ENCODE measurements at places on chromosomes 1 and 21.
A peak's percentile ranks its signal among the peaks of the same experiment; 100 is the strongest.

DNA sequence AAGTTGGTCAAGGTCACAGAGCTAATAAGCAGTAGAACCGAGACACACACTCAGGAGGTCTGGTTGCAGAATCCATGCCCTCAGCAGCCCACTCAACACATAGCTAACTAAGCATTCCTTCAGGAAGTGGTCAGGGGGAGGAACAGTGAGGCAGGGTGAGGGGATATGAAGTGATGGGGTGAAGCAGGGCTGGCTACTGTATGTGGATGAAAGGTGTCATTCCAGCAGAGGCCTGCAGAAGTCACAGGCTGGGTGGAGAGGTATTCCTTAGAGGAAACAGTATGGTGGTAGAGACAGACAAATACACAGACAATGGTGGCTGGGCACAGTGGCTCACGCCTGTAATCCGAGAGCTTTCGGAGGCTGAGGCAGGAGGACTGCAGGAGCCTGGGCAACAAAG, 14.1 kb downstream of the TMCO4 start:
- H3K36me3 ChIP-seq: peaks cover 7% of the 10 kb centered on the region
- H3K27ac ChIP-seq: no peak overlapping the region
- no peak overlapping the region for H3K4me3 ChIP-seq
- H3K27me3 ChIP-seq: no peaks in the 10 kb centered on the region

DNA sequence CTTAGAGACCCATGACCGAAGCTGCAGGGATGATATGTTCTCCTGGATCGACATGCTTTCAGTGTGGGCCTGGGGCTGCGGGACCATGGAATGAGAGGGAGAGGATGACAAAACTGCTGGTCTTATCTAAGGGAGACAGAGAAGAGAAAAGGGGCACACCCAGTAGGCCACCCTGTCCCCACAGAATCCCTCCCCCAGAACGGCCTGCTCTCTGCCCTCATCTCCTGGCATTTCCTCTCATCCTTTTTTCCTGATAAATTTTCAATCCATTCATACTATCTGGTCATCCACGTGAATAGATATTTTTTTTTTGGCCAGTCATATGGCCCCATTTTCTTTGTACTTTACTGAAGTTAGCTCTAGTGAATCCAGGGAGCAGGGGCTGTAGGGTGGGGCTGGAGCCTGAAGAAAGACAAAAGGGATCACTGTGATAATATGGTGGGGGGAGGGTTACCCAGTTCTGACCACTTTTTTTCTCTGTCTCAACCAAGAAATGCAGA, at the start of gene PKLR:
Gene PKLR (minus strand): TSS at position 97 of the 500 bp plus-strand sequence. CDS start 43 bp downstream, at position 54.
- H3K4me3 ChIP-seq: no peak within 1 kb of the TSS
- no peak within 1 kb of the TSS for H3K27ac ChIP-seq
- no peaks in the 10 kb centered on the region for H3K36me3 ChIP-seq
- H3K4me1 ChIP-seq: peaks cover 4% of the 10 kb centered on the region
- H3K27me3 ChIP-seq: peaks cover 12% of the 10 kb centered on the region

DNA sequence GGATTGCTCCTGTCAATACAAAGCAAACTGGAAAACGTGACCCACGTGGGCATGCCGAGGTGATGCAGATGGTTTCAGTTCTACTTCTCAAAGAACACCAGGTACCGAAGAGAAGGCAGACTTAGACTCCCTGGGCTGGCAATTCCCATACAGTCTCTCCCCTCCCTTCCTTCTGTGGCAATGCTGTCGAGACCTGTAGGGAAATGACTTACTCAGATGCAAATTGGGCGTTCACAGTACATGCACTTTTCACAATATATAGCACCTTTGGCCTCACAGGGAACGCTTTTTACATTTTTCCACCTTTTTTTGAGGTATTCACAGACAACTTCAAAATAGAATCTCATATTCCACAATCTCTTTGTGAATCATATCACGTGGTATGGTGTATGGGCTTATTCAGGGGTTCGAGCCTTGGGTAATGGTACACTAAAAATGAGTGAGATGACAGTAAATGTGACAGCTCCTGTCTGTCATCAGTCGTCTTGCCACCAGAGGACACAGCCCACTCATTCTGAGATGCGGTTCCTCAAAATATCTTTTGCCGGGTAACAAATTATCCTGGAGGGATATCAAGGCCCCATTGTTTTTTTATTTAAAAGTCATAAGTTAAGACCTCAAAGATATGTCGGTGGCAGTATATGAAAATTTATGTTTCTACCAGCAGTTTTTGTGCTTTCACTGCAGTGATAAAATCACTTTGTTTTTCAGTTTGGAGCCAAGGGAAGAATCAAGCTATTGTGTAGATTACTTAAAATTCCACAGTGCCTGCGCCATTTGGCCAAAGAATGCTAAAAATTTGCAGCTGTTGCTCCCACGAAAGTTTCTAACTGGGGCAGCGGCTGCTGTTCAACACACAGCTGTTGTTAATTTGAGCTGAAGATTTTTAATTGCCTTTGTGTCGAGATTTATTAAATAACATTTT, 168.4 kb downstream of the ZZZ3 start:
- no peak for DNase-seq
- H3K27me3 ChIP-seq: no peaks in the 10 kb centered on the region

DNA sequence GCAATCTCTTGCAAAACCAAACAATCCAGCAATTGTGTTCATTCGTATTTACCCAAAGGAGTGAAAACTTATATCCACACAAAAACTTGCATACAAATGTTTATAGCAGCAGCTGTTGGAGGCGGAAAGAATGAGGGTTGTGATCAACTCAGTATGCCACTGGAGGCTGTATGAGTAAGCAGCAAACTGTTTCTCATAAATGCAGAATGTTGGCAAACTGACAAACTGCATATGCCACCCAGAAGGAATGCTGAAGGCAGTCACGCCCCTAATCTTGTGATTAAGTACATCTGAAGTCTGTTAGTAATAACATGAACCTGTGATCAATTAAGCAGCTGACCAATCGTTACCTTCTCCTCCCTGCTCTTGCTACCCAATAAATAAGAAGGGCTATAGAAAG, 60.5 kb upstream of the CR2 start:
- no peaks in the 10 kb centered on the region for H3K27me3 ChIP-seq
- no peak for DNase-seq
- H3K4me1 ChIP-seq: peaks cover 2% of the 10 kb centered on the region
- no peak overlapping the region for H3K4me3 ChIP-seq

- H3K36me3 ChIP-seq: no peaks in the 10 kb centered on the region
- no peak overlapping the region for H3K4me3 ChIP-seq
- H3K4me1 ChIP-seq: no peaks in the 10 kb centered on the region
- H3K27ac ChIP-seq: no peak overlapping the region
- DNase-seq: no peak
Observed at GRCh38 chr1:42137766-42138165, 15.4 kb upstream of the GUCA2B start.

DNA sequence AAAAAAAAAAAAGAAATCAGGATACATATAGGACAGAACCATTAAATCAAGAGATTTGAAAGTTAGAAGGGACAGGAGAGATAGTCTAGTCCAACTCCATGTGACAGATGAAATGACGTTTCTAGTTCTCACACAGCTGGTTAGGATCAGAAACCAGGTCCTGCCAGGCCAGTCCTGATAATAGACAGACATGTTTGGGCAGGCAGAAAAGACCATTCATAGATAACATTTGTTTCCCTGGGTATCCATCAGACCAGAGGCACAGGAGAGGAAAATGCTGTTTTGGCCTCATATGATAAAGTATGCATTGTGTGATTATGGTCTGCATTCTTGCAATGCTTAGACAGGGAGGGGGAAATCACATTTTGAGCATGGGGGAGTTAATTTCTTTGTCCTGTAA, 29.3 kb downstream of the ZBTB8B start:
- no peak for DNase-seq
- H3K4me3 ChIP-seq: no peak overlapping the region
- H3K27ac ChIP-seq: no peak overlapping the region
- H3K27me3 ChIP-seq: peaks cover 21% of the 10 kb centered on the region
- H3K4me1 ChIP-seq: no peaks in the 10 kb centered on the region
- H3K36me3 ChIP-seq: no peaks in the 10 kb centered on the region

GRCh38 chr21:15060543-15061175, 4.1 kb downstream of the NRIP1 start:
- DNase-seq: no peak
- H3K4me3 ChIP-seq: peak overlapping the region; percentile 55
- H3K4me1 ChIP-seq: peaks cover 57% of the 10 kb centered on the region
- peak overlapping the region; percentile 0 for H3K27ac ChIP-seq

- H3K27ac ChIP-seq: no peak overlapping the region
- H3K27me3 ChIP-seq: peaks cover 6% of the 10 kb centered on the region
- no peak overlapping the region for H3K4me3 ChIP-seq
- no peak for DNase-seq
- peaks cover 7% of the 10 kb centered on the region for H3K4me1 ChIP-seq
Observed at GRCh38 chr1:70892930-70893329, 154.7 kb downstream of the PTGER3 start.

DNA sequence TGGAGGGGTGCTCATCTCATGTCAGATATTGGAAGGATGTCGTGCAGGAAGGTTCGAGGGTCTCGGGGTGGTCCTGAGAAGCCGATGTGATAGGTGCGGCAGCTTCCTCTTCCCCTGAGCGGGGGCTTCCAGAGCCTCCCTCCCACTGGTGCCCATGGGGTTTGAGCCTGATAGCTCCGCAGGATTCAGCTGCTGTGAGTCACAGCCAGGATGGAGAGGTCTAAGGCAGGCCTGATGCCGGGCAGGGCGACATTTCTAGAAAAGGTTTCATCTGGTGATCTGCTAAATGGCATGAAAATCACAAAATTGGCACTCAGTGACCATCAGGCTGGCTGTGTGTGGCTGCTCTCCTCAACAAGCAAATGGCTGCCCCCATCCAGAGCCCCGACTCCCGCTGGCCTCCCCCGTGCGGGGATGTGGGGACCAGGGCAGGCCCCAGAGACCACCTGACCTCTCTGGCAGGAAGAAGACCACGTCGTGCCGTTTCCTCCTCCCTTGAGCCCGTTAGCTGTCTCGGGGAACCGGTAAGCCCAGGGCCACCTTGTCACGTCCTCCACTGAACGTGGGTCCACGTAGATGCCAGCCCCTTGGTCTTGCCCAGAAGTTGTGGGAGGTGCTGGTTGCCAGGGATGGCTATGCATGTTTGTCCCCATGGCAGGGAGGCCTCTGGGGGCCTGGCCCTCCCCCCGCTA, 66.1 kb downstream of the SKI start:
- DNase-seq: no peak
- H3K36me3 ChIP-seq: peaks cover 4% of the 10 kb centered on the region
- H3K4me3 ChIP-seq: peak overlapping the region; percentile 32
- no peaks in the 10 kb centered on the region for H3K27me3 ChIP-seq
- no peak overlapping the region for H3K27ac ChIP-seq

GRCh38 chr1:193730017-193730416, 543.6 kb upstream of the B3GALT2 start:
- H3K36me3 ChIP-seq: no peaks in the 10 kb centered on the region
- H3K4me1 ChIP-seq: no peaks in the 10 kb centered on the region
- DNase-seq: no peak
- H3K27me3 ChIP-seq: no peaks in the 10 kb centered on the region
- H3K27ac ChIP-seq: no peak overlapping the region

GRCh38 chr1:65992165-65992821, 199.6 kb downstream of the PDE4B start:
- no peaks in the 10 kb centered on the region for H3K36me3 ChIP-seq
- no peaks in the 10 kb centered on the region for H3K4me1 ChIP-seq
- no peak overlapping the region for H3K4me3 ChIP-seq
- DNase-seq: no peak
- H3K27me3 ChIP-seq: peaks cover 31% of the 10 kb centered on the region

GRCh38 chr1:214044438-214045214, 56.9 kb downstream of the PROX1 start:
- H3K4me3 ChIP-seq: no peak overlapping the region
- peaks cover 6% of the 10 kb centered on the region for H3K27me3 ChIP-seq
- no peak for DNase-seq
- H3K36me3 ChIP-seq: no peaks in the 10 kb centered on the region
- H3K27ac ChIP-seq: no peak overlapping the region

GRCh38 chr1:201050515-201051277, 27.2 kb upstream of the KIF21B start:
- H3K4me3 ChIP-seq: no peak overlapping the region
- no peaks in the 10 kb centered on the region for H3K4me1 ChIP-seq
- no peak for DNase-seq
- no peak overlapping the region for H3K27ac ChIP-seq
- H3K27me3 ChIP-seq: peaks cover 7% of the 10 kb centered on the region
- H3K36me3 ChIP-seq: no peaks in the 10 kb centered on the region

DNA sequence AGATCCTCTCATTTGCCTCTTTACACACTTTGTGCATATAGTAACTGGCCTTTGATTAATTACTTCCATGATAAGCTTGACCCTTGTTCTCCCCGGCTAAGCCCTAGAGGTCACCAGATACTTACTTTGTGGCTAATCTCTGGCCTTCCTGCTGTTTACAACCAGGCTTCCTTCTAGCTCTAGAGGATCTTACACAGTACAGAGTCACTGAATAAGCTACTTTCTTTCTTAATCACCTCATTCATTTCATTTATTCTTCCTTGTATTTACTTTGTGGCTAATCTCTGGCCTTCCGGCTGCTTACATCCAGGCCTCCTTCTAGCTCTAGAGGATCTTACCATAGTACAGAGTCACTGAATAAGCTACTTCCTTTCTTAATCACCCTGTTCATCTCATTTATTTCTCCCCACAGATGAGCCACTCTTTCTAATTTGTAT, 144.3 kb upstream of the C1orf21 start:
- H3K36me3 ChIP-seq: no peaks in the 10 kb centered on the region
- no peak for DNase-seq
- no peak overlapping the region for H3K27ac ChIP-seq
- H3K4me3 ChIP-seq: no peak overlapping the region
- H3K4me1 ChIP-seq: no peaks in the 10 kb centered on the region

- DNase-seq: no peak
- peaks cover 7% of the 10 kb centered on the region for H3K4me1 ChIP-seq
- no peak overlapping the region for H3K27ac ChIP-seq
- no peak overlapping the region for H3K4me3 ChIP-seq
Observed at GRCh38 chr1:41769068-41769467, 149.7 kb downstream of the HIVEP3 start.

DNA sequence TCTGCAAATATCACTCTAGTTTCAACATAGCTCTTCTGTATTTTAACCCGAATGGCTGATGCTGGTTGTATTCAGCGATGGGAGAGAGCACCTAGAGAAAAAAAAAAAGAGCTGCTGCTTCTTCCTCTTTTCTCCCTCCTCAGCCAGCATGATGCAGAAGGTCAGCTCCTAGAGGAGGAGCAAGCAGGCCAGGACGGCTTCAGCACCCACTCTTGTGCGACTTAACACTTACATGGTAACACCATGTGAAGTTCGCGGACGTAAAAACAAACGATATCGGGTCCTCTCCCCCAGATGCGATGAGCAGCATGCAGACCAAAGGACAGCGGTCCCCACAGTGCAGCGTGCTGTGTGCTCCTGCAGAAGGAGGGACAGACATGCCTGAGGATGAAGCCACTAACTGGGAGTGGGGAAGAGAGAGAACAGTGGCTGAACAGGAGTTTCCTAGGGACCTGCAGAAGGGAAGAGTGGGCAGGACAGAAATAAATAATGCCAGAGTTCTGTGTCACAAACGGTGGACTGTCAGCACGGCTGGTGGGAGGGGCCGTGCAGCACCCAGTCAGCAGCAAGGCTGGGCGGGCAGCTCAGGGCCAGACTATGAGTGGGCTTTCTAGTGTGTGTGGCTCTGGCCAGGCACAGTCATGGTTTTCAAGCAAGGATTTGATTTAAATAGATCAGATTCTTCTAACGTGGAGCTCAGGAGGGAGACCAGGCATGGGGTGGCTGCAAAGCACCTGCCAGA, 11.4 kb upstream of the B3GALT5 start:
- H3K36me3 ChIP-seq: no peaks in the 10 kb centered on the region
- no peaks in the 10 kb centered on the region for H3K4me1 ChIP-seq
- no peaks in the 10 kb centered on the region for H3K27me3 ChIP-seq
- DNase-seq: no peak
- H3K27ac ChIP-seq: no peak overlapping the region

GRCh38 chr1:41626146-41626545, 141.7 kb upstream of the EDN2 start:
- DNase-seq: no peak
- H3K36me3 ChIP-seq: peaks cover 9% of the 10 kb centered on the region
- H3K27me3 ChIP-seq: no peaks in the 10 kb centered on the region
